ENCODE measurements at places on chromosomes 5 and 9.

DNA sequence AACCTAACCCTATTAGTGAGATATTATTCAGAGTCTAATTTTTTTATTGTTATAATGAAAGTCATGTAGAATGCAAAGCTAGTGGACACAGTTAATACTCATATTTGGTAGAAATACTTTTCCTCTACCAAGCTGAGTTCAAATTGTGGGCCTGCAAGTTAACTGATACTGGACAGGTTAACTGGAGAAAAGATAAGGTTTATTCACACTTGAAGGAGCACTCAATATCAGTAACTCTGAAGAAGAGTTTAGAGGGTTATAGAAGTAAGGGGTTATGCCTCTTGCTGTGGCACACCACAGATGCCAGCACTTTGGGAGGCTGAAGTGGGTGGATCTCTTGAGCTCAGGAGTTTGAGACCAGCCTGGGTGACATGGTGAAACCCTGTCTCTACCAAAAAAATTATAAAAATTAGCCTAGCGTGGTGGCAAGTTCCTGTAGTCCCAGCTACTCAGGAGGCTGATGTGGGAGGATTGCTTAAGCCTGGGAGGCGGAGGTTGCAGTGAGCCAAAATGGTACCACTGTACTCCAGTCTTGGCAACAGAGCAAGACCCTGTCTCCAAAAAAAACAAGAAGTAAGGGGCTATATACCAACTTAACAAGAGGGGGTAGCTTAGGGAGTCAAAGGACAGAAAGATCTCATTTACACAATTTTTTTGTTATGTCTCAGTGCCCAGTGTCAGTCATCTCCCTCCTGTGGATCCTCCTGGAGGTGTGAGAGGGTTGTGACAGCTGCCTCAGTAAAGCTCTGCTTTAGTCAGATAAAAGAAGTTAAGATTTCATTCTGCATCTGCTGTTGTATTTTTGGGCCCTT, 121.2 kb upstream of the GRHPR start:
- DNase-seq, result no peak

DNA sequence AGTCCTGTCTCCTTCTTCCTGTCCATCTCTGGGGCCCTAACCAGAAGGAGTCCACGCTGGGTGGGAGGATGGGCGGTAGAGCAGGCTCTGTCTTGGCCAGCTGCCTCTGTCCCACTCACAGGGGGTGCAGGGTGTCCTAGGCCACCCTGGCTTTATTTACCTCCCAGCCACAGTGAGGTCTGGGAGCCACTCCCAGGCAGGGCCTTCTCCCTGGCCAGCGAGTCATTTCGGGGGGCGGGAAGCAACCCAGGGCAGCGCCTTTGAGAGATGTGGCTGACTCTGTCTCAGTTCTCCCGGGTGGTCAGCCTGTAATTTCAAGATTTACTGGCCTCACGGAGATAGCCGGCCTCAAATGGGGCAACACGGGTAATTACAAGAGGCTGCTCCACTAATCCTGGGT, 67.4 kb upstream of the PTCH1 start:
- no peak for DNase-seq

DNA sequence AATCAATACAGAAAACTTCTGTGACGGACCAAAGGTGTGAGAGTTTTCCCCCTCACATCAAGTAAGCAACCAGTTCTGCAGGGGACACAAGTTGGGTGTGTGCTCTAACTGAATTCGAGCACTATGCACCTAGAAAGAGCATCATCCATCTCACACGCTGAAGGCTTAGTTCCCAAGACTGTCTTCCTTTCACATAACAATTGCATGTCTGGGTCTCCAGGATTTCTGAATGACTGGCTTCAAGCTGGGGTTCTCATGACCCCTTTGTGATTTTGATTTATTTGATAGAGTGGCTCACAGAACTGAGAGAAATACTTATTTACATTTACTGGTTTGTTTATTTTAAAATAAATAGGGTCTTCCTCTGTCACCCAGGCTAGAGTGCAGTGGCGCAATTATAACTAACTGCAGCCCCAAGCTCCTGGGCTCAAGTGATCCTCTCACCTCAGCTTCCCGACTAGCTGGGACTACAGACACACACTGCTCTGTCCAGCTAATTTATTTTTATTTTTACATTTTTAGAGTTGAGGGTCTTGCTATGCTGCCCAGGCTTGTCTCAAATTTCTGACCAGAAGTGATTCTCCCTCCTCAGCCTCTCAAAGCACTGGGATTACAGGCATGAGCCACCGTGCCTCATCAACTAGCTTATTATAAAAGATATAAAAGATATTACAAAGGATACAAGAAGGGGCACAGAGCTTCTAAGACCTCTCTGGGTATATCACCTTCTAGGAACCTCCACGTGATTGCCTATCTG, 316.7 kb upstream of the CDH12 start:
- no peak for DNase-seq

- no peak for DNase-seq
These were observed 141.1 kb upstream of the RAD23B start for GRCh38 chr9:107141967-107142366.

GRCh38 chr5:60362158-60362557, 337.8 kb downstream of the DEPDC1B start:
- DNase-seq, result no peak

All from progenitor cell of endocrine pancreas (in vitro differentiated cells).